ENCODE measurements at places on chromosomes 5 and 9.

GRCh38 chr5:66849803-66850202 is 253.6 kb downstream of the MAST4 start:
- peak; percentile 71 for DNase-seq

- peak; percentile 21 for DNase-seq
Measured at GRCh38 chr5:137035480-137035878, 463.6 kb downstream of the SPOCK1 start.

- DNase-seq: no peak
Measured at GRCh38 chr5:154005648-154006047, 33.1 kb downstream of the FAM114A2 start.

- DNase-seq: no peak
Measured at GRCh38 chr9:123864251-123864650, 65.7 kb downstream of the DENND1A start.

DNA sequence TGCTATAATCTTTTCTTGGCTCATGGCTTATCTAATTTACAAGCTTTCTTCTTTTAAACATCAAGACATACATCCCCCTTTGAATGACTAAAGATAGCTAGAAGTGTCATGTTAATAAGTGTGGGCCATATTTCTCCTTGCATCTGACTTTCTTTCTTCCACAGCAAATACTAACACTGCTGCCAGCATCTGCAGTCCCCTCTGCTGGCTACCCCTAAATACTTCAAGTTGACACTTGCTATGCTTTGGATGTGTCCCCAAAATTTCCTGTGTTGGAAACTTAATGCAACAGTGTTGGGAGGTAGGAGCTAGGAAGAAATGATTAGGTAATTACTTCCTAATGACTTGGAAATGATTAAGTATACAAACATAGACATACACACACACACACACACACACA is 459.0 kb upstream of the ST8SIA4 start:
- no peak for DNase-seq

DNA sequence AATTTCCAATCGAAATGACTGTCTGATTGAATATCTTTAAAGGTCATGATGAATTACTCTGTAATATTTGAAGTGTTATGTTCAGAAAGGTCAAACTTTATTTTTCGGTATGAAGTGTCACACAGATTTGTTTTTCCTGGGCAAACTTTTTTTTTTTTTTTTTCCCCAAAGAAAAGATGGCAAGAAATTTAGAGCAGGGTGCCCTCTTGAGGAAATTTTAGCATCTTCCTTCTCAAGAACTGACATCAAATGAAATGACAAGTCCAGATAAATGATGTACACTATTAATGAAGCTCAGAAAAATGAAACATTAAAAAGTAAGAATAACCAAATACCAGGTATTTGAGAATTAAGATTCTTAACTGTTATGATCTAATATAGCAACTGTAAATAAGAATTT is 123.6 kb downstream of the INVS start:
- peak; percentile 69 for DNase-seq

DNA sequence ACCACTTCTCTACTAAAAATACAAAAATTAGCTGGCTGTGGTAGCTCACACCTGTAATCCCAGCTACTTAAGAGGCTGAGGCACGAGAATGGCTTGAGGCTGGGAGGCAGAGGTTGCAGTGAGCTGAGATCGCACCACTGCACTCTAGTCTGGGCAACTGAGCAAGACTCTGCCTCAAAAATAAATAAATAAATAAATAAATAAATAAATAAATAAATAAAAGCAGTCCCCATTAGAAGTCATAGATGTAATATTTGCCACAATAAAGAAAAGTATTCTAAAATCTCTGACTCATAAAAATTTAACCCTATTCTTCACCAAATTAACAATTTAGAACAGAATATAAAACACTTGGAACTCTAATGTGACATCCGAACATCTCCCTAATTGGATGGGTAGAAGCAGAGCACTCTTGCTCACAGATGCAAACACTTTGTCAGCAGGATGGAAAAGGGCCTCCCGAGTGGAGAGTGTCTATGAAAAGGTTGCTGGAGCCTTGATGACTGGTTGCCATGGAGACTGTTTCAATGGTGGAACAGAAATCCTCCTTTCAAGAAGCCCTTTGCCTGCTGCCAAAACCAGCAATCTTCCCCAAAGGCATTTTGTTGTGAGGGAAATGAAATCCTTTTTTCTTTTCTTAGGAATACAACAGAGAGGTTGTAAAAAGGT is 38.9 kb upstream of the TRAF1 start:
- DNase-seq: no peak

Measured in fibroblast of lung (primary cell).